Fibroblast of pulmonary artery (primary cell): ENCODE measurements at places on chromosomes 12 and 14.

DNA sequence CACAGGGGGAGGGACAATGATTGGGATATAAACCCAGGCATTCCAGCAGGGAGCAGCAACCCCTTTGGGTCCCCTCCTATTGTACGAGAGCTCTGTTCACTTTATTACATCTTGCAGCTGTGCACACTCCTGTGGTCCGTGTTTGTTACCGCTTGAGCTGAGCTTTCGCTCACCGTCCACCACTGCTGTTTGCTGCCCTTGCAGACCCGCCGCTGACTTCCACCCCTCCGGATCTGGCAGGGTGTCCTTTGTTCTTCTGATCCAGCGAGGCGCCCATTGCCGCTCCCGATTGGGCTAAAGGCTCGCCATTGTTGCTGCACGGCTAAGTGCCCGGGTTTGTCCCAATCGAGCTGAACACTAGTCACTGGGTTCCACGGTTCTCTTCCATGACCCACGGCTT is 64.1 kb downstream of the E2F7 start:
- no peak for DNase-seq

DNA sequence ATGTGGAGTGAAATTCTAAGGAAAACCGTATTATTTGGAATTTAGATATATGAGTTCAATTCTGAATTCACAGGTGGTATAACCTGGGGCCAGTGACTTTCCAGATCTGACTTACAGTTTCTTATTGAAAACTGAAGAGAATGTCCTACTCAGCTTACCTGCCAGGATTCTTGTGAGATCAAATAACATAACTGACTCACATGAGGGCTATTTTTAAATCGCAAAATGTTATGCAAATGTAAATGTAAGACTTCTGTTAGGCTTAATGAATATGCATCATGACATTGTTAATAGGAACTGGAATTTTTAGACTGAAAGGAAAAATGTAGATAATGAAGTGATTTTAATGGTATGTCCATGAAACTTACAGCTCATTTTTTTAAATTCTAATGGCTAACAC is 1142.1 kb downstream of the FLRT2 start:
- no peak for DNase-seq

- no peak for DNase-seq
Observed at GRCh38 chr12:62933602-62934238, 1.2 kb downstream of the PPM1H start.

DNA sequence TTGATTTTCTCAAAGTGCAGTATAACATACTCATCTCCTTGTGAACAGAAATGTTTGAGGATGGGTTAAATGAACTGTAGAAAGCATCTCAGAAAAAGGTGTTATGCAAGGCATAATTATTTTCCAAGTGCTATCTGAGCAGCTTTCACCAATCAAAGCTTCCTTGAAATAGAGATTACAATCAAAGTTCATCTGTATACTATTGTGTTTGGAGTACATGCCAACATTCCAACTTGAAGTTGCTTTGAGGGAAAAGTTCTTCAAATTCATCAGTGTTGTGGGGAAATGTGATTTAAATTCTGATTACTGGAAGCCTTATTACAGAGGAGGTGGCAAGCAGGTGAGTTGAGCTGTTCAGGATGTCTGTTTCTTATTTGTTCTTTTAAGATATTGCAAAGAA is 68.2 kb downstream of the TMTC2 start:
- DNase-seq, result no peak

GRCh38 chr12:56188778-56189098 is 545 bp downstream of the SMARCC2 start:
- DNase-seq, result no peak

- no peak for DNase-seq
Observed at GRCh38 chr12:106305376-106305775, 2.8 kb downstream of the TCP11L2 start.

DNA sequence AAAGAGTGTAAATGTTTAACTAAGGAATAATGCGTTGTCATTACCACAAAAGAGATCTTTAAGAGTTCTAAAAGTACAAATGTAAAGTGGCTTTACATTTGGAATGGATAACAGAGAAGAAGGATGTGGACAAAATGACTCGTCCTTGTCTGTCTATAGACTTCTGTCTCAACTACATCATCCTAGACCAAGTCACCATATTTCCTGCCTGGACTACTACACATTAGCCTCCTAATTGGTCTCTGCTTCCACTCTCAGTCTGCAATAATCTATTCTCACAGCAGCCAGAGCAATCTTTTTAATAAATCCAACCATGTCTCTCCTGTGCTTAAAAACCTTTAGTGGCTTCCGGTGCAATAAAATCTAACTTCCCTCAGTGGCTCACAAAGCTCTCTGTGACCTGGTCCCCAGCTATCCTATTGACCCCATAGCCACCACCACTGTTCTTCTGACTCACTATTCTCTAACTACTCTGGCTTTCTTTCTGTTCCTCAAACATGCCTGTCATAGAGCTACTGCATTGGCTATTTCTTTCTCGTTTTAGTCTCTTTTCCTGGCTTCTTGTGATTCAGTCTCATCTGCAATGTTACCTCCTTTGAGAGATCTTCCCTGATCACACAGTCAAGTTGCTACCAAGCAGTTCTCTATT is 91.1 kb downstream of the MYF5 start:
- no peak for DNase-seq

- no peak for DNase-seq
Observed at GRCh38 chr12:121652767-121653497, 16.5 kb downstream of the MORN3 start.

GRCh38 chr12:48182631-48183030 is 813 bp upstream of the CCDC184 start:
- no peak for DNase-seq

DNA sequence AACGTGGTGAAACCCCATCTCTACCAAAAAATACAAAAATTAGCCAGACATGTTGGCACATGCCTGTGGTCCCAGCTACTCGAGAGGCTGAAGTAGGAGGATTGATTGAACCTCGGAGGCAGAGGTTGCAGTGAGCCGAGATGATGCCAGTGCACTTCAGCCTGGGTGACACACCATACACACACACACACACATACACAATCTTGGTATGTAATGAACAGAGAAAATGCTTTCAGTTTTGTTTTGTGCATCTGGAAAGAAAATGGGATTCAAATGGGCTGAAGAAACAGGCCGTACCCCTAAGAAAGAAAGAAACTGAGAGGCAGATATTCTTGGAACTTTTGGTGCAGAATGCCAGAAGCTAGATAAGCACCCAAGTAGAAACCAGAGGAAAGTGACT is 107.2 kb downstream of the PDE3A start:
- DNase-seq, result peak; percentile 51

DNA sequence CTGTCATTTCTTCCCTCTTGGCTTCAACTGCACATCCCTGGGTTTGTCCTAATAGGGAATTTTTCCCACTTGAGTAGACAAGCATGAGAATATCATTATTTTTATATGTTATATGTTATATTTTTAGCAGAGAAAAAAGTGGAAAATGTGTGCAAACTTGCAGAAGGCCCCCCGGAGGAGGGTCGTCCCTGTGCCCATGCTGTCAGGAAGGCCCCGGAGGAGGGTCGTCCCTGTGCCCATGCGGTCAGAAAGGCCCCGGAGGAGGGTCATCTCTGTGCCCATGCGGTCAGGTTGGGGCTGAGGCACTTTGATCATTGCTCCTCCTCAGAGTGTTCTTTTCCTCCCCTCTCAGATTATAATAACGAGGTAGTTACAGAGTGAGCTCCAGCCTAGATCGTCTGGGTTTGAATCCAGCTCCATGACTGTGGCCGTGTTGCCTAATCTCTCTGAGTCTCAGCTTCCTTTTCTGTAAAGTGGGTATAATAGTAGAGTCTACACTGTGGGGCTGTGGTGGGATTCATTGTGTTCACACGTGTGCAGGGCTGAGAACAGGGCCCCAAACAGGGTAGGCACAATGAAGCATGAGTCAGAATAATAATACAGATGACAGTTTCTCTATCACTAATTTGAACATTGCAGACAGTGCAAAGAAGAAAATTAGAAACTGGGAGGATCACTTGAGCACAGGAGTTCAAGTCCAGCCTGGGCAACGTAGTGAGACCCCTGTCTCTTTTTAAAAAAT is 33.4 kb downstream of the ELK3 start:
- DNase-seq, result no peak

DNA sequence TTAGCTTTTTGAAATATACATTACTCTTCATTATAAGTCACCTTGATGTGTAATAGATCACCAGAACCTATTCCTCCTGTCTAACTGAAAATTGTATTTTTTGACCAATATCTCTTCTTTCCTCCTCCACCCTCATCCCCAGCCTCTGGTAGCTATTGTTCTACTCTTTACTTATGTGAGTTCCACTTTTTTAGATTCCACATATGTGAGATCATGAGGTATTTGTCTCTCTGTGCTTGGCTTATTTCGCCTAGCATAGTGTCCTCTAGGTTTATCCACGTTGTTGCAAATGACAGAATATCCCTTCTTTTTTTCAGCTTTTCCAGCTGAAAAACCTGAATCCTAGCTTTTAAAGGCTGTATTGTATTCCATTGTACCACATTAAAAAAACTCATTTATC is 82.1 kb downstream of the MIPOL1 start:
- no peak for DNase-seq

- peak; percentile 29 for DNase-seq
Observed at GRCh38 chr14:53979113-53979681, 22.6 kb upstream of the BMP4 start.

DNA sequence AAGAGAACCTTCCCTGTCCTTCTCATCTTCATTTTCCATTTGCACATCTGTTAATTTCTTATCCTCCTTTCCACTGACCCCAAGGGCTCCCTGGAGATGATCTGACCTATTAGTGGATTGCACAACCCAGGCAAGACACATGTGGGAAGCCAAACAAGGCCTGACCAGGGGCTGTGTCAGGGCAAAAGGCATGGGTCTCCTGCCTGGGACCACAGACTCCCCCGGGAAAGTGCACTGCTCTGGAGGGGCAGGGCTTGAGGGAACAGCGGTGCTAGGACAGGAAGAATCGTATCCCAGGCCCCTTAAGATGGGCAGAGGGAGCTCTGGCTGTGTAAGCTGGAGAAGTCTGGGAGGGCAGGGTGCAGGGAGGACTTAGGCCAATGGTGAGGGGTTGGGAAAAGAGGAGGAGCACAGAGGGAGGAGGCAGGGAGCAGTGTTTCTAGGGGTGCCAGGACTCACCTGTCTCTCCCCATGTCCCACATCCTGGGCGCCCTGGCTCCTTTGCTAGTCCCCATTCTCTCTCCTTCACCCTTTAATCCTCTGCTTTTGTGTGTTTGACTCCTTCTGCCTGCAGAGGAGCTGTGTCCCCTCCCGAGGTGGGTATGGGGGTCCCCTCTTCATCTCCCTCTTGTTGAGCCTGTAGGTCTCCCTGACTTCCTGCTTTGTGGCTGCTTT is 25.3 kb downstream of the PLEKHG3 start:
- DNase-seq, result no peak

DNA sequence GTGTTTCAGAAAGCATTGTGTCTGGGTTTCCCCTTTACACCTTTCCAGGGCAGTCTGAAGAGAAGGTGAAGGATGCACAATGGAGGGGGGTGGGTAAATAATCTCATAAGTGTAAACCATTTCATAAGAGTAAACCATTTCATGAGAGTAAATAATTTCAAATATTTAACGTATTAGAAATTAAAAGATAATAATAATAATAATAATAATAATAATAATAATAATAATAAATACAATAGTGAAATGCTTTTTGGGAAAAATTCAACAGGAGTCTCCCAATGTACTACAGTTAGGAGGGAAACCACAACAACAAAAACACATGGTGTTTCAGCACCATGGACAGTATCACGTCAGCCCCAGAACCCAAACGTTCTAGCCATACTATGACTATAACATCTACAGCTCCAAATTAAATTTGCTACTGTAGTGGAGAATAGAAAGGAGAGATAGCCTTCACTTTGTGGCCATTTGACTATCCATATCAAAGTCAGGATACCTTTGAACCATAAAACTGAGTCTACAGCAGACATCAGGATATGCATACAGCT is 691.8 kb downstream of the BCL11B start:
- DNase-seq, result no peak

GRCh38 chr12:119989361-119989730 is 310 bp downstream of the BICDL1 start:
- DNase-seq, result peak; percentile 35

- DNase-seq, result peak; percentile 55
Observed at GRCh38 chr12:13000925-13001774, 1.1 kb upstream of the HEBP1 start.

DNA sequence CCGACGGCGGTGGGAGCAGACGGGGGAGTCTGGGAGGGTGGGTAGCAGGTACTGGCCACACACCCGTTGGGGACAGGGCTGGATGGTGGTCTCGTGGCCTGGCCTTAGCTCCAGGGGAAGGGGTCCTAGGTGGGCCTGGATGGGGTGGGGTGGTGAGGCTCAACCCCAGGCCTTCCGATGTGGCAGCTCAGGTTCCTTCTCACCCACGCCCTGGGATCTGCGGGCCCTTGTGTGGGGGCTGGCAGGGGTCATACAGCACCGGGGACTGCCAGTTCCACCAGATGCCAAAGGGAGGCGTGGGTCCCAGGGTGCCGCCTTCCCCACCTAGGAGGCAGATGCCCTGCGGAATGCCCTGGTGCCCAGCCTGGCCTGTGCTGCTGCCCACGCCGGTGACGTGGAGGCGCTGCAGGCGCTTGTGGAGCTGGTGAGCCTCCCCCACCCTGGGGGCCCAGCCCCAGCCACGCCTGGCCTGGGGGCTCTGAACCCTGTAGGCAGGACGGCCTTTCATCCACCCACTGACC is 21.0 kb downstream of the ASPG start:
- DNase-seq, result no peak

DNA sequence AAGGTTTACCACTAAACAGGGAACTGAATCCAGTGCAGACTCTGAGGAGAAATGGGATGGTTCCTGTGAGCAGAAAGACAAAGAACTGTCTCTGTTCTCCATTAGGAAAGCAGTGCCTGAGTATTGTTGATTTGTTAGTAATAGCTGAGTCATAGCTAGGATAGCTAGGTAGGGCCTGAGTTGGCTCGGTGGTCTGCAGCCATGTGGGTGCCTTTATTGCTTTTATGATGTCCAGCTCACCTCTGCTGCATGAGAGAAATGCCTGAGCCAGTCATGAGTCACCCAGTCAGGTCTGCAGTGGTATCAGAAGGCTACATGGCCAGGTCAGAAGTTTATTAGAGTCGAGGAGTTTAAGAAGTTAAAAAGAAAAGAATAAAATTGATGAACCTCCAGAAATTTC is 24.2 kb downstream of the TRHDE start:
- no peak for DNase-seq

- peak; percentile 65 for DNase-seq
Observed at GRCh38 chr12:110102255-110102654, 21.9 kb upstream of the IFT81 start.

DNA sequence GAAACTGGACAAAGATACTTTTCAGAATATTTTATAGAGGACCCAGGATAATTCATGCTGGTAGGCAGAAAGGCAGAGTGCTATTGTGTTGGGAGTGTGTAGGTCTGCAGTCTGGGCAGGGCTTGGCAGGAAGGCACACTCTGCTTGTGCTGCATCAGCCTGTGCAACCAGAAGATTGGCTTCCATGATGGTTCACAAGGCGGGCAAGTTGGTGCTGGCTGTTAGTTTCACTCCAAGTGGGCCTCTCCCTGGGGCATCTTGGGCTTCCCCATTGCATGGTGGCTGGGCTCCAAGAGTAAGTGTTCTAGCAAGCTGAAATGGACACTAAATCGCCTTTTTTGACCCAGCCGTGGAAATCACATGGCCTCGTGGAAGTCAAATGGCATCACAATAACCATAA is 1.8 kb upstream of the UBE2N start:
- no peak for DNase-seq
